CD4-positive, alpha-beta T cell treated with Interleukin-2 at 100 ng/mL for 4 hours (primary cell): ENCODE measurements at places on chromosomes 7 and 10.

DNA sequence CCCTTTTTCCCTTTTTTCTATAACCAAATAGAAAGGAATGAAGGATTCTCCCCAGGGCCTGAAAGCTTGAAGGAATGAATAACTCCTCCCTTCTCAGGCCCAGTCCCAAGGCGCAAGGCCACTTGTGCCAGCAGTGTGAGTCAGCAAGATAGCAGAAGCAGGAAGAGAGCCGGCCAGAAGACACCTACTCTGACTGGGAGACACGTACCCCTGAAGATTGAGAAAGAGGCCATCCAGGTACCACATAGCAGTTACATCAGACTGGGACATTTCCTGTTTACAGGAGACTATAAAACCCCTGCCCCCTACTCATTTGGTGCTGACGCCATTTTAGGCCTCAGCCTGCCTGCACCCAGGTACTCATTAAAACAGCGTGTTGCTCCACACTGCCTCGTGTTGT, 65.5 kb downstream of the LRRC17 start:
- DNase-seq, result no peak

- no peak for DNase-seq
Measured at GRCh38 chr10:132467464-132468149, 70.0 kb upstream of the INPP5A start.

DNA sequence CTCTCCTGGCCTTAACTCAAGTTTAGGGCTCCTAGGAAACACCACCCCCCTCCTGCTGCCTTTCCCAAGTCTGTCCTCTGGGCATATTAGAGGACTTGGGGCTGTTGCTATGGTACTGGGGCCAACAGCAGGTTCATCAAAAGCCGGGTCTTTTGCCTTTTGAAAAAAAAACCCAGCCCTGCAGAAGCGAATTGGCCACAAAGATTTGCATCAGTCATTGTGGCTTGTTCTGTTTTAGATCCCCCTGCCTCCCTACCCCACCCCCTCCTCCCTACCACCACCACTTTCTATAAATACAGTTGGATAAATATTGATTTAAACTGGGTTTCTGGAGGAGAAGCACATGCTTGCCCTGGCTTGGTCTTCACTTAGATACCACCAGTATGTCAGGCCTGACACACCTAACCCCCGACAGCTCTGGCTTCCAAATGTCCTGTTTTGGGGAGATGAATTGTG, 7.0 kb downstream of the MXI1 start:
- peak; percentile 15 for DNase-seq

- no peak for DNase-seq
Measured at GRCh38 chr7:738723-739454, 11.8 kb upstream of the PRKAR1B start.

- no peak for DNase-seq
Measured at GRCh38 chr10:44258019-44258418, 126.9 kb downstream of the CXCL12 start.

- no peak for DNase-seq
Measured at GRCh38 chr7:106415433-106415832, 130.7 kb upstream of the NAMPT start.
